ENCODE measurements at places on chromosomes 11 and 22. TPM values are rescaled to one million over a fixed set of nuclear protein-coding genes. Genes with fewer than 3 reads are reported as not detected.

Gene ZNF214
- total RNA-seq: not detected

GRCh38 chr11:97908354-97908753 is 1112.4 kb upstream of the CNTN5 start:
- no peak overlapping the region for H3K27ac ChIP-seq
- DNase-seq: no peak

Gene STT3A
- 121 TPM for total RNA-seq

- no peak overlapping the region for H3K27ac ChIP-seq
- H3K4me3 ChIP-seq: no peak overlapping the region
- no peak for DNase-seq
These were observed 278.2 kb upstream of the CHORDC1 start for GRCh38 chr11:90500922-90501568.

- H3K36me3 ChIP-seq: peaks cover 6% of the 10 kb centered on the region
- H3K27ac ChIP-seq: no peak overlapping the region
- no peak overlapping the region for H3K4me3 ChIP-seq
- H3K27me3 ChIP-seq: no peaks in the 10 kb centered on the region
These were observed 8.3 kb downstream of the PICK1 start for GRCh38 chr22:38065539-38065938.

Data from activated T-cell treated with anti-CD3 and anti-CD28 coated beads, Interleukin-2, amount 50 U/mL, for 72 hours (primary cell).